ENCODE measurements at places on chromosomes 5 and 9.

GRCh38 chr9:37486616-37487548 is 1.1 kb downstream of the POLR1E start:
- DNase-seq = no peak

DNA sequence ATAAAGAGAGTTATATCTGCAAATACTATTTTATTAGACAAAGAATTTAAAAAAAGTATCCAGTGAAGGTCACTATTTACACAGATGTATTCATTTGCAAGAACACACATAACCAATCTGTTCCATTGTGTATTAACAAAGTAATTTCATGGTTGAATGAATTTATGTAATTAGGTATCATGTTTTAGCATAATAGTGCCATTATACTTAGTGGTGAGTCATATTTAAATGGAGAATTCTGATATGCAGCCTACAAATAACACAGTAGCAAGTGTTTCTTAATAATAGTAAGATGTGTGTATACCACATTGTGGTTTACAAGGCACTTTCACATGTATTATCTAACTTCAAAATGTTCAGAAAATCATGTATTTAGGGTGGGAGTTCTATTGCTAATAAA is 1028.5 kb upstream of the ACO1 start:
- no peak for DNase-seq

- DNase-seq = no peak
Observed at GRCh38 chr5:72597456-72597948, 90.3 kb upstream of the ZNF366 start.

- DNase-seq = no peak
Observed at GRCh38 chr9:80561526-80561925, 989.8 kb downstream of the TLE4 start.
